SHP77 treated with DMSO at 0.1 percent for 48 hours (cell line): ENCODE measurements at places on chromosomes 6 and 20.

DNA sequence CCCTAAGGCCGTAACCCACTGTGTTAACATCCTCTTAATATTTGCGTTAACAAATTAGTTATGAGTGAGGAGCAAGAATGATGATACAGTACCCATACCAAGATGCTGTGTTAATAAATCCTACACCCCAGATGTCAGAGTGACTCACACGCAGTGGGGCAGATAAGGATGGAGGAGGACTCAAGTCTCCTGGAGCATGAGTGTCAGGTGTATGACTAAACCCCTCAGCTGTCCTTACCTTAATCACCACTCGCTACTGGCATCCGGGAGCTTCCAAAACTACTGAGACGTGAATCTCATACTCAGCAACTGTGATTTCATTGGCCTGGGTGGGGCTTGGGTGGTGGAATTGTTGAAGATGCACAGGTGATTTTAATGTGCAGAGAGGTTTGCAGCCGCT, 131.3 kb upstream of the MTHFD1L start:
- no peak for DNase-seq

GRCh38 chr6:72977114-72977513, 248.2 kb downstream of the KHDC1L start:
- DNase-seq = no peak

- DNase-seq = no peak
Measured at GRCh38 chr6:130041594-130041993, 23.2 kb downstream of the L3MBTL3 start.

GRCh38 chr6:23879816-23880215, 246.2 kb upstream of the NRSN1 start:
- no peak for DNase-seq

DNA sequence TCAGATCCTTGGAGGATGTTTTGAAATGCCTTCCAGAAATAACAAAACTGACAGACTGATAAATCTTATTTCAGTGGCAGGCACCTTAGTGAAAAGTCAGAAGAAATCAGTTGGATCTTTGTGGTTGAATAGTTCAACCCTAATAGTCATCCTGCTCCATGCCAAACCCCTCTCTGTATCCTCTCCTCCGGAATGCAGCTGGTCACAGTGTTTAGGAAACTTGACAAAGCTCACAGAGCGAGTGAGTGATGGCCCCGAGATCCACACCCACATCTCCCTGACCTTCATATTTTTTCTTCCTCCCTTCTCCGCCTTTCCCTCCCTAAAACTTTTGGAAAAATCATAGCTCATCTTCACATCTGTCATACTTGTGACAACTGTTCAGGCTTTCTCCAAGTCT, 464.8 kb upstream of the CDH4 start:
- no peak for DNase-seq

DNA sequence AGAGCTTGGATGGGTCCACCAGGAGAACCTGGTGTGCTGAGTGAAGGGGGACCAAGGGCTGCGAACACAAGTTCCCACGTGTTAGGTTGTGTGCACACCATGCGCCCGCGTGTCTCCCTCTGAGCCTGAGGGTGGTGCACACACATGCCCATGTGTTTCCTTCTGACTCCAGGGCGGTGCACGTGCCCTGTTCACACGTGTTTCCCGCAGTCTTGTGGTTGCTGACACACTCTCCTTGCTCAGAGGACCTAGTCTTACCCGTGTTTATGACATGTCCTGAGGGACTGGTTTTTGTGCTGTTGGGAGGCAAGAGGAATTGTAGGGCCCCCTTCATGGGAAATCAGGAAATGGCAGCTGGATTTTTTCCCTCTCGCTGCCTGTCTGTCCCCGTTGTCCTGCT, 36.3 kb upstream of the PCMTD2 start:
- DNase-seq = no peak

DNA sequence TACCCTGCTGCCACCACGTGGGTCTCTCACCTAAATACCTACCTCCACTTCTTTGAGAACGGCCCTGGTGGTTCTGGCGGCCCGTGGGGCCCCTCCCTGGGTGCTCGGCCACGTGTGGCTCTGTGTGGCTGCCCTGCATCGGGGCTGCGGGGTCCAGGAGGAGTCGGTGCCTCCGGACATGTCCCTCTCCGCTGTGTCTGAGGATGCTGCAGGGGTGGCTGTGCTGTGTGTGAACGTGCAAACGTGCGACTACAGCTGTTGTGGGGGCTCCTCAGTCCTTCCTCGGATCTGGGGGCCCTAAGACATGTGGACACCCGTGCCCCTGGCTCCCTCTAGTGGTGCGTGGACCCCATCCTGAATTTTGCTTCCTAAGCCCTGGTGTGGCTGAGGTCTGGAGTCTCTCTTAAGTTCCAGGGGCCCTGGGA, 691.8 kb downstream of the QKI start:
- no peak for DNase-seq

DNA sequence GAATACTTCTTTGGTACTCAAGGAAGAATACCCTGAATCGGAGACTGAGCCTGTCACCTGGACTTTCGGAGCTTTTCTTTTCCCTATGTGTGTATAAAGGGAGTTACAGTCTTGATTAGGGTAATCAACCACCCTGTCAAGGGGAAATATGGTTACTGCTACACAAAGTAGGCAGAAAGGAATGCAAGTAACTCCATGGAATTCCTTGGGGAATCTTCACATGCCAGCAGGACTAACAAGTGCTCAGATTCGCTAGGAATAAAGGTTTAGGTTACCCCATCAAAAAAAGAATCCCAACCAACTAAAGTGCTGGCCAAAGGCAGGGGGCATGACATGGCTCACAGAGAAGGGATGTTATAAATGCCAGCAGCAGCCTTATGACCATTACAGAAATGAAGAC, 10.4 kb downstream of the KCNS1 start:
- no peak for DNase-seq

DNA sequence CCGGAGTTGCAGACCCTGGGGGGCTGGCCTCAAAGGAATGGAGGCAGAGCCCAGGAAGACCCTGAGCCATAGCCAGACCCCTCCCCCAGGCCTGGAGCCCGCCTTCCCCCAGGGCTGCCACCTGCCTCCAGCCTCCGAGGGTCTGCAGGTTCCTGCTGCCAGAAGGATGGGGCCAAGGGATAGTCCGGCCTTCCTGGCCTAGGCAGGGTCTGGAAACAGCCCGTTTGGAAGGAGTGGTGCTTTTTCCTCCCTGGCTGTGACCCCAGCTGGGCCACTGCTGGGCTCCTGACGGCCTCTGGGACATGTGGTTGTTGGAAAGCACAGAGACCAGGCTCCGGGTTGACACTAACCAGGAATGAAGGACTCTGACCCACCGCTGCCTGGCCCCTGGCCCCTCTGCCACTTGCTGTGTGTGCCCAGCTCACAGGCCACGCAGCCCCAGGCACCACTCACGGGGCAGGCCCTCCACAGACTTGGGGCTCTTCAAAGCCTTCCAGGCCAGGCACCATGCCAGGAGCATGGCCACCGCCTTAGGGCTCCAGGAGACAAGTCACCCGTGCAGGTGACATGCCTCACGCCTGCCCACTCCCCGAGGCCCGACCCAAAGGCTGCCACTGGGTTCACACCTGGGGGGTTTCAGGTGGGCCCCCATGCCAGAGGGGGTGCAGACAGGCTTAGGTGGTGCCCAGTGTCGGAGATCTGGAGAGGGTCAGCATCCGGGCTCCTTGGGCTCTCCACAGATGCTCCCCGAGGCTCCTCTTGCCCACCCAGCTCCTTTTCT, 3.9 kb upstream of the LAMA5 start:
- no peak for DNase-seq

- no peak for DNase-seq
Measured at GRCh38 chr6:53014744-53015143, 19.7 kb upstream of the GSTA4 start.

DNA sequence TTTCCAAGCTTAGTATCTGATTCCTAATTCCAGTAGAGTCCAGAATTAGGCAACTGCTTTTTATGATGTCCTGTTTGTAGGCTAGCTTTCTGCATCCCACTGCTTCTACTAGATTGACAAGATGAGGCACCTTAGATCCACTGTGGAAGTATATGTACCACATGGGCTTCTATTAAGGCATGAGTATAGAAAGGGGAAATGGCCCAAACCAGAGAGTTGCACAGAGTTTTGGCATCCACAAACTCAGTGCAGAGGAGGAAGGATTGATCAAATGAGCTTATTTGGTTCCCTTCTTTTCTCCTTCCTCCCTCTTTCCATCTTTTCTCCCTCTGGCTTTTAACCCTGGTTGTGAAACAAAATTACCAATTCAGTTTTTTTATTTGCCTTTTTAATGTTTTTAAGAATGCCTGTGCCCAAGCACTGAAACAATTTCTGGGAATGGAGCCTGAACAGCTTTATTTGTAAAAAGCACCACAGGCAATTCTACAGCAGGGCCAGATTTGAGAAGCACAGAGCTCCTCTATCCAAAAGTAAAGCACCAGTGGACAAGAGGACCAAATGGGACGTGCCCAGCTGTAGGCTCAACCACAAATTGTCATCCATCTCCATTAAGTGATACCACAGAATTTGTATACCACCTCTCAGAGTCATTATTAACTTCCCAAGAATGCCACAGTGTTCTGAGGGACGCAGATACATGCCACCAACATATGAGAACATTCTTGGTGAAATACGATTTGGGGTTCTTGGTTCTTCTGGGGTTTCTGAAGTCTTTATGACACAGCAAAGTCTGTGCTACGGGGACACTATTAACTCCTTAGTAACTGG, 969.1 kb downstream of the KIF16B start:
- DNase-seq = no peak

- no peak for DNase-seq
Measured at GRCh38 chr6:293193-294174, 1.2 kb downstream of the DUSP22 start.

DNA sequence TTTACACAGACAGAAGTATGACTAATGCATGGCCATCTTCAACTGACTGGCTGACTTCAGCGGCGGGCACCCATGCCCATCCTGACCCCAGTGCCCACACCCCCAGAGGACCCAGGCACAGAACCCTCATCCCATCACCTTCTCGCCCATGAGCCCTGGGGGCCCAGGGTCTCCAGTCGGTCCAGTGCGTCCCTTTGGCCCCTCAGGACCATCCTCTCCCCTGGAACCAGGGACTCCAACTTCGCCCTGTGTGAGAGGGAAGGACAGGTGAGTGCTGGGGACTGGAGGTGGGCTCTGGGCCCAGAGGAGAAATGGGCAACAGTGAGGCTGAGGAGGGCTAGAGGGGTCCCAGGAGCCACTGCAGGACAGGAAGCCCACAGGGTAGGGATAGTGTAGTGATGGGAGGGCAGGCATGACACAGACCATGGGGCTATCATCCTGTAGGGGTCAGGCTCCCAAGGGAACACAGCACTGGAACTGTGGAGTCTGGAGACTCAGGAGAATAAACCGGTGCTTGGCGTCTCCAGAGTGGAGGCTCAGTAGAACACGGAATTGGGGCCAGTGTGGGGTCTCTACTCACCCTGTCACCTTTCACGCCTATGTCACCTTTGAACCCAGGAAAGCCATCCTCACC, 16.7 kb downstream of the COL11A2 start:
- DNase-seq = no peak

GRCh38 chr6:52317841-52318581, 33.5 kb upstream of the MCM3 start:
- no peak for DNase-seq

- no peak for DNase-seq
Measured at GRCh38 chr6:67643281-67643680, 991.8 kb upstream of the ADGRB3 start.

DNA sequence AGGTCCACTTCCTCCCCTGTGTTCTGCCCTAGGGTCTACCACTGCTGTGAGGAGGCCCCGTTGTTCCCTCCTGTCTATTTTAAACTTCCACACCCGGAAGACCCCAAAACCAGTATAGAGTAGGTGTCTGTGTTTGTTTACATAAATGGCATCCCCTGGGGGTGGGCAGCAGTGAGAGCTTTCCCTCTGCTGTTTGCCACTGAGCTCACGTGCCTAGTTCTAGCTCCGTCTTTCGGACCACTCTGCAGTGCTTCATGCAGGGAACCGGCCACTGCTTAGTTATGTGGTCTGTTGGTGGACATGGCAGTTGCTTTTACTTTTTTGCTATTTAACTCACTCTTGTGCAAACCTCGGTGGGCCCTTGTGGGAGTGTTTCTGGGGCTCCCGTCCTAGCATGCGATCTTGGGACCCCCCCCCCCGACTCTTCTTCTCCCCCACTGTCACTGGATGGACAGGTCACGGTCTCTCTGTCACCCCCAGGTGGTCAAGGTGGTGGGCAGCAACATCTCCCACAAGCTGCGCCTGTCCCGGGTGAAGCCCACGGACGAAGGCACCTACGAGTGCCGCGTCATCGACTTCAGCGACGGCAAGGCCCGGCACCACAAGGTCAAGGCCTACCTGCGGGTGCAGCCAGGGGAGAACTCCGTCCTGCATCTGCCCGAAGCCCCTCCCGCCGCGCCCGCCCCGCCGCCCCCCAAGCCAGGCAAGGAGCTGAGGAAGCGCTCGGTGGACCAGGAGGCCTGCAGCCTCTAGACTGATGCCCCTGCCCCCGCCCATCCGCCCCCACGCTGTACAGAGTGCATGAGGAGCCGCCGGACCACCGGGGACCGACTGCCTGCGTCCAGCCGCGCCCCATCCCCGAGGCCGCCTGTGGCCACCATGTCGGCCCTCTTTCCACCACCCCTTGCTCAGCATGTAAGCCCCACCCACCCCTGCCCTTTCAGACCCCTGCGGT, 40.9 kb downstream of the VSTM2L start:
- no peak for DNase-seq

- DNase-seq = no peak
Measured at GRCh38 chr20:61161726-61162390, 90.2 kb upstream of the CDH4 start.

- DNase-seq = no peak
Measured at GRCh38 chr20:9070304-9070703, 1.4 kb downstream of the PLCB4 start.

DNA sequence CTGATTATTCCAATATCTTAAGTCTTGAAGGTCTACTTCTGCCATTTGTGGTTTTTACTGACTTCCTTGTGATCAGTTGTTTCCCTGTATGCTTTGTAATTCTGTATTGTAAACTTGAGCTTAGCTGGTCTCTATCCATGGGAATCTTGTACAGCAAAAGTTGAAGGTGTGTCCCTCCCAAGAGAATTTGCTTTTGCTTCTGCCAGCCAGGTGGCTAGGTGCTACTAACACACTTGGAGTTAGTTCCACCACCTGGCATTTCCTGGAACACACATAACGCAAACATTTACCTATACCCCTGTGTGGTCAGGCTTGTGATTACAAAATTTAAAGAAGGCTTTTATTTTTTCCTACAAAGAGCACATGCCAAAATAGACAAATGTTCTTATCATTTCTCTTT, 141.2 kb downstream of the GRM4 start:
- DNase-seq = no peak

GRCh38 chr20:21821358-21821757, 115.9 kb downstream of the PAX1 start:
- no peak for DNase-seq

GRCh38 chr6:146700078-146700686, 101.4 kb downstream of the ADGB start:
- DNase-seq = peak; percentile 16
